ENCODE measurements at places on chromosomes 7 and 10.

DNA sequence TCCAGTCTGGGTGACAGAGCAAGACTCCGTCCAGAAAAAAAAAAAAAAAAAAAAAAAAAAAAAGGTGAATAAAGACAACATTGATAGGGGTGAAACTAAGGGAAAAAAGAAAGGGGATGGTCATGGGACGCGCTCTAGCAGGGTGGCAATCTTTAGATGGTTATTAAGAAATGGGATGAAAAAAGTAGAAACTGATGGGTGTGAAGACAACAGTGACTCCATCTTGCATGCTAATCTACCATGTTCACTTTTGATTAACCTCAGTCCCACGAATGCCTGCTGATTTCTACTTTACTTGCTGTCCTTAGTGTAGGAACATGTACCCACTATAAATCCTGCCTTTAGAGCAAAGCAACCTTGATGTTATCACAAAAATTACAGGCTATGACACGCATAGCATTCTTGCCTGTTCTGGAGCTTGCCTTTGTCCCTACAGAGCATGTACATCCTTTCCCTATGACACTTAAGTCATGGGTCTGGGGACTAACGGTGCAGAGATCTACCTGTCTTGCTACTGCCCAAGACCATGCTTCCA, 38.5 kb downstream of the P4HA1 start:
- no peak for DNase-seq

DNA sequence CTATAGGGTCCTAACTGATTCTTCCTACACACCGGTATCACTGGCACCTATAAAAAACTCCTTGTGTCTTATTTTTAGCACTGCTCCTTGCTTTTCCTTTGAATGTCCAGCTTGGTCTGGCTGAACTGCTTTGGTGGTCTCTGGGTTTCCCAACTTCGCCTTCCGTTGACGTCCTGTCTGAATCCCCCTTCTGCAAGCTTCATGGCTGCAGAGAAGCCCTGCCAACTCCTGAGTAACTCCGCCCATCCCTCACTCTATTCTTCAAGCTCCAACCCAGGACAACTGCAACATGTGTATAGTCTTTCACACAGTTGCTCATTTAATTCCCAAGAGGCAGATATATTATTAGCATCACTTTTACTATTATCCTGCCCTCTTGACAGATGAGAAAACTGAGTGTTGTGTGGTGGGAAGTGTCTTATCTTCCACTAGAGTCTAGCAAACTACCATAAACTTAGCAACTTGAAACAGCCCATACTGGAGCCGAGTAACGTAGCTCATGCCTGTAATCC, 40.9 kb downstream of the MTURN start:
- DNase-seq: no peak

DNA sequence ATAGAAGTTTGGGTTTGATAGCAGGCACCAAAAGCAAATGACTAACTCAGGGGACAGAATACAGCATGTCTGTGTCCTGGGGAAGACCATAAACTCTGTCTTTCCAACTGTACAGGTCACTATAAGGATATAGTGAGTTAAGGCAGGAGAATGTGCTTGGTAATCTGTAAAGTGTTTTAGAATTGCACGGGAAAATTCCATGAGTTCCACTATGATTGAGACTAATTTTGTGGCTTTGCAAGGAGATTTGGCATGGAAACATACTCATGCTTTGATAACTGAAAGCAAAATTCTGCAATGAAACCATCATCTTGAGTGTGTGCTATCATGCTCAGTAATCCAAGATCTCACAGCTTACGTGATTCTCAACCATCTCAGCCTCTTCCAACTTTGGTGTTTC, 152.6 kb downstream of the PKD1L1 start:
- DNase-seq: no peak

DNA sequence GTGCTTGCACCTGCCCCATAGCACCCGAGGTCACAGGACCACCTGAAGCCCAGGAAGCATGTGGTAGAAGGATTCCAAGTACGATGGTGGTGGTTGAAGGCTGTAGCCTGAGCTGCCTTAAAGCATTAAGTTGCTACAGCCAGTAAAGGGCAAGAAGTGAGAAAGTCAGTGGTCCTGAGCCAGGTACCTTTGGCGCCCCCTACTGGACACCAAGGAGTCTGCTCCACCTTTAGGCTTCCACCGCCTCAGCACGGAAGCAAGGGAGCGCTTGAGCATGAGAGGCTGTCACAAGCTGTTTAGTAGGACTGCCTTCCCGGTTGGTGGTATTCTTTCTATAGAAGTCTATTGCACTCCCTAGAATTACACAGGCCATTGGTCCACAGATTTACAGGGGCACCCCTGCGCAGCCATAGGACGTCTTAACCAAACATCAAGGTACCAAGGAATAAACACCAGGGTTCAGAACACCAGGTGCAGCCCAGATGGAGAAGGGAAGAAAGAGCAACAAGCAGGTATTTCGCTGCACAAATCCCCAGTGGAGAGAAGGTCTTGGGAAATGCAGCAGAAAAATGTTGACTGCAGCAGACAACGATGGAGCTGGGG, 2.2 kb downstream of the CRTAC1 start:
- DNase-seq: peak; percentile 84
